ENCODE measurements at places on chromosomes 12 and 14.
A peak's percentile ranks its signal among the peaks of the same experiment; 100 is the strongest.

DNA sequence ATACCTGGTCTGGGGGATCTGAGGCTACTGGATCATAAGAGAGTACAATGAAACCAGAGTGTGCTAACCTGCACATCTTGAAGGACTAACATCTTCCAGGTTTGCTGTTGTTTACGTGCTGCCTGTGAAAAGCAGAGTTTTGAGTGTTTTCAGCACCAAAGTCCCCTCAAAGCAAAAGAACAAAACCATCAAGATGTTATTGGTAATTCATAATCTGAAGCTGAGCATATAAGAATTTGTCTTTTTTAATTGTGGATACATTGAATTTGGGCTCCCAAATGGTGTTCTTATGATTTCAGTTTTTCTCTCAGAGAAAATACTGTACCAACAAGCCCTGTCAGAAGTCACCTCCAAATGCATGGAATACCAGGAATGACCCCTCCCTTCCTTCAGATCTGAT, 110.2 kb downstream of the BTG1 start:
- no peak for DNase-seq

GRCh38 chr12:4506870-4507269, 31.8 kb upstream of the RAD51AP1 start:
- peak; percentile 73 for DNase-seq

- no peak for DNase-seq
Measured at GRCh38 chr14:57245941-57246340, 22.8 kb downstream of the EXOC5 start.

DNA sequence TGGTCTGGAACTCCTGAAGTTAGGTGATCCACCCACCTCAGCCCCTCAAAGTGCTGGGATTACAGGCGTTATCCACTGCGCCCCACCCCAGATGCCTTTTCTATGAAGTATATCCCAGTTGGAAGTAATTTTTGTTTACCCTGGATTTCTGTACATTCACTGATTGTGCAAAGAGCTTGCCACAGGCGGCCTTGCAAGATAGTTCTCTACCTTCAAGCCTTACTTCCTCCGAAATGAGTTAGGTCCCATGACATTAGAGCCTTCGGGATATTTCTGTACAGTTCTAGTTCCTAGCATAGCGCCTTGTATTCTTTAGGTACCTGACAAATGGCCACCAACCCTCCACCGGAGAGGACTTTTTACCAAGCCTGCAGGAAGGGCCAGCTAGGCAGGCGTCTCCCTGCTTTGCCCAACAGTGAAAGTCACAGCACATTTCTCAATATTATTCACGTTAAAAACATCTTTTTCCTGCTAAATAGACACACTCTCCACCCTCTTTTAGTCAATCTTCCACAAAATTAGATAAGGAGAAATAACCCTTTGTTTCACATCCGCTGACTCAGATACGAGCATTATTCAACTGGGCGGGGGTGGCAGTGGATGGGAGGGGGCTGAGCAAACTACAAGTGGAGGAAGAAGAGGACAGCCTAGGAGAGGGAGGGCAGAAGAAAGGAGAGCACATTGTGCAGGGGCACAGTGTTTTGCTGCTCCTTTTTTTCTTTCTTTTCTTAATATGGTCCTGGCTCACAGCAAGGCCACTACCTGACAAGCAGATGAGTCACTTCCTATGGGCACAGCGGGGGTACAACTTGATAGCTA, 40.0 kb upstream of the CAPRIN2 start:
- DNase-seq: no peak

GRCh38 chr12:124381456-124382296, 86.8 kb downstream of the RFLNA start:
- DNase-seq: no peak

GRCh38 chr14:105392131-105393090, 5.9 kb upstream of the TEX22 start:
- no peak for DNase-seq

- DNase-seq: no peak
Measured at GRCh38 chr12:62533087-62533754, 66.6 kb downstream of the MON2 start.

DNA sequence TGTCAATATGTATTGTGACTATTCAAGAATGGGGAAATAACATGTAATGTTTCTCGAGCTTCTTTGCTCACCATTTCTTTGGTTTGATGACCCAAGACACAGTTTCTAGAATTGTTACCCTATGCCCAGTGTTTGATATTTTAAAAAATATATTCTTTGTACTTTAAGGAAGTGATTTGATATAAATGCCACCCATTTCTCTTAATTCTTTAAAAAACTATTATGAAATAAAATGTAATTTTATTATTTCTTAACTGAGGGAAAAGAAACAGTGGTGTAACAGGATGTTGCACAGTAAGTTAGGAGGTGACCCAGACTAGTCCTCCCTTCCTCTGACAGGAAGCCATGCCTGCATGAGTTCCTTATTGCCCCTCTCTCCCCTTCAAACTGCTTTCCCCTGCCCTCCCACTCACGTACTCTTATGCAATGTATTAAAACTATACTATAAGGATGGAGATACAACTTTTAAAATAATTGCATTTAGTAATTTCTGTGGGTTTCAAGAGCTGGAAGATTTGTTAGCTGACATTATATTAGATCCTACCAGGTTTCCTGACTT, 279.4 kb downstream of the TMTC2 start:
- DNase-seq: no peak

- no peak for DNase-seq
Measured at GRCh38 chr12:30694412-30695198, 1.1 kb downstream of the IPO8 start.

DNA sequence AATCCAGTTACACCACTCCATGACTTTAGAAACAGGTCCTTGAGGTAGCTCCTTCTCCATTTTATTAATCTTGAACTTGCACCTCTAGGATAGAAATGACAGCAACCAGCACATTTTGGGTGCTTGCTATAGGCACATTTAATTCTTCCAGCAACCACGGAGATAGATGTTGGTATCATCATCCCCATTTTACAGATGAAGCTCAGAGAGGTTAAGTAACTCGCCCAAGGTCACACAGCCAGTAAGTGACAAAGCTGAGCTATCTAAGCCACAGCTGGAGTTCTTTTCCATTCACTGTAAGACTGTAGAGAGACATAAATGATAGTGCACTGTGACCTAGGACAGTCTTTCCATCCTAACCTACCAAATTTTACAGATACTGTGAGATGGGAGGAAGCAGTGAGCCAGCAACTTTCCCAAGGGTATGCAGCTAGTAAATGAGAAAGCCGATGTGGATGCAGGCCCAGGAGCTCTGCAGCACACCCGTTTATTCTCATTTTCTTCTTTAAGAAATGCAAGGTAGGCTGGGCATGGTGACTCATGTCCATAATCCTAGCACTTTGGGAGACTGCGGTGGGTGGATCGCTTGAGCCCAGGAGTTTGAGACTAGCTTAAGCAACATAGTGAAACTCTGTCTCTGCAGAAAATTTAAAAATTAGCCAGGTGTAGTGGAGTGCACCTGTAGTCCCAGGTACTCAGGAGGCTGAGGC, 103.2 kb downstream of the TBX5 start:
- no peak for DNase-seq

DNA sequence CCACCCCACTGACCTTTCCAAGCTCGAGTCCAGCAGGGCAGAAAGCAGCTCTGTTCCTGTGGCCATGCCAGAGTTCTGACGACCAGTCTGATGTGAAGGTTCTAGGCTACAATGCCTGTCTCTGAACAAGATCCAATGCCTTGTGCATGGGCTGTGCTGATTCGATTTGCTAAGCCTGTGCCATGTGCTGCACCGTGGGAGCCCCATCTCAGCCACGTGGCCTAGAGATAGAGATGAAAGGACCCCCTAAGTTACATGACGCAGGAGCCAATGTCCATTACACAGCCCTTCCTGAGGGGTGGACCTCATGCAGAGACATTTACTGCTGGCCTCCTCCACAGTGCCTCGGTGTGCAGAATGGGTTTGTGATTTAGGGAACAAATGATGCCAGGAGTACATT, 256.0 kb downstream of the SLC15A4 start:
- no peak for DNase-seq

- no peak for DNase-seq
Measured at GRCh38 chr12:75960086-75960910, 71.3 kb downstream of the PHLDA1 start.

GRCh38 chr14:81433378-81433777, 33.3 kb upstream of the STON2 start:
- no peak for DNase-seq

- no peak for DNase-seq
Measured at GRCh38 chr12:69509904-69510827, 40.0 kb downstream of the FRS2 start.

- no peak for DNase-seq
Measured at GRCh38 chr14:54147282-54147681, 190.7 kb upstream of the BMP4 start.

GRCh38 chr12:87304406-87304805, 724.8 kb downstream of the C12orf50 start:
- no peak for DNase-seq

DNA sequence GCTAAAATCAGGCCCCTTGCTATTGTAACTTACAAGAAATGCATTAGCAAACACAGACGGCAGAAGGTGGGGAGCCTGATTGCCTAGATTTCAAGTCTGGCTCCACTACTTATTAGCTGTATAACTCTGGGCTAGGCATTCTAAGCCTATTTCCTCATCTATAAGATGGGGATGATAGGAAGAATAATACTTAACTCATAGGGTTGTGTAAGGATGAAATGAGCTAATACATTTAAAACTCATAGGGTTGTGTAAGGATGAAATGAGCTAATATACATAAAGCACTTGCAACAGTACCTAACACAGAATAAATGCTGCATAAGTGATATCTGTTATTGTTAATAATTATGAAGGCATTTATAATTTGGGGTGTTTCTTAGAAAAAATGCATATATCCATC, 60.1 kb upstream of the DIO2 start:
- no peak for DNase-seq

DNA sequence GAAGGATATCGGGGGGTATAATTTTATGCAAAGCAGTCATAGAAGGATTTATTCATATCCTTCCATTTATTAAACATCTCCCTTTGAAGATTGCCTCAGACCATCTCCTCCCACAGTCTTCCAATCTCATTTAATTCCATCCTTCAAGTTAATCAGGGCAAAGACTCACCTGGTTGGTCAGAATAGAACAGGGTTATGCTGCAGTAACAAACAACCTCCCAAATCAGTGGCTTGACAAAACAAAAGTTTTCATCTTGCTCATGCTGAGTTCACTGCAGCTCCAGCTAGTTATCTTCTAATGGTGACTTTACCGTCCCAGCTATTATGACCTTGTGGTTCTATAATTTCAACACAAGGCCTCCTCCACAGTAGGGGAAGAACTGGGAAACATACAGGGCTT, 48.8 kb upstream of the MTERF2 start:
- no peak for DNase-seq

DNA sequence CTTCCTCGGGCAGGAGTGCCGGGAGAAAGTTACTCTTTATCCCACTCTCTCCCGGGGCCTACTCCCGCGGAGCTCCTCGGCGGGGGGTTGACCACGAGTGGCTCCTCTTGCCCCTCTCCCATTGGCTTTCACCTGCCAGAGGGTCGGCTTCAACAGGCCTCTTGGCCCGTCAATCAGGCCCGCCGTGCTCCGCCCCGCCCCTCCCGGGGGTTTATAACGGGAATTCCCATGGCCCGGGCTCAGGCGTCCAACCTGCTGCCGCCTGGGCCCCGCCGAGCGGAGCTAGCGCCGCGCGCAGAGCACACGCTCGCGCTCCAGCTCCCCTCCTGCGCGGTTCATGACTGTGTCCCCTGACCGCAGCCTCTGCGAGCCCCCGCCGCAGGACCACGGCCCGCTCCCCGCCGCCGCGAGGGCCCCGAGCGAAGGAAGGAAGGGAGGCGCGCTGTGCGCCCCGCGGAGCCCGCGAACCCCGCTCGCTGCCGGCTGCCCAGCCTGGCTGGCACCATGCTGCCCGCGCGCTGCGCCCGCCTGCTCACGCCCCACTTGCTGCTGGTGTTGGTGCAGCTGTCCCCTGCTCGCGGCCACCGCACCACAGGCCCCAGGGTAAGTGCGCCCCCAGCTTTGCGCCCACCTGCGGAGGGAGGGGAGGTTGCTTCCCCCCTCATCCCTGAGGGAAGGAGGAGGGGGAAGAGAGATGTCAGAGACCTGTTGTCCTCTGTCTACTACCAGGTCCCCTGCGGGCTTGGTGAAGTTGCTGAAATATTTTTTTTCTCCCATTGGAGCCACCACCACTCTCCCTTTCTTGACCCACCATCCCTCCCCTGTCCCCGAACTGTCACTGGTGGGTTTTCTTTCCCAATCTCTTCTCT, at the start of gene SMOC1:
TSS of gene SMOC1 (plus strand) at position 242 of the 869 bp plus-strand sequence. CDS start at position 505, 263 bp downstream.
- no peak for DNase-seq

- DNase-seq: no peak
Measured at GRCh38 chr14:79465651-79466050, 745.7 kb downstream of the DIO2 start.

DNA sequence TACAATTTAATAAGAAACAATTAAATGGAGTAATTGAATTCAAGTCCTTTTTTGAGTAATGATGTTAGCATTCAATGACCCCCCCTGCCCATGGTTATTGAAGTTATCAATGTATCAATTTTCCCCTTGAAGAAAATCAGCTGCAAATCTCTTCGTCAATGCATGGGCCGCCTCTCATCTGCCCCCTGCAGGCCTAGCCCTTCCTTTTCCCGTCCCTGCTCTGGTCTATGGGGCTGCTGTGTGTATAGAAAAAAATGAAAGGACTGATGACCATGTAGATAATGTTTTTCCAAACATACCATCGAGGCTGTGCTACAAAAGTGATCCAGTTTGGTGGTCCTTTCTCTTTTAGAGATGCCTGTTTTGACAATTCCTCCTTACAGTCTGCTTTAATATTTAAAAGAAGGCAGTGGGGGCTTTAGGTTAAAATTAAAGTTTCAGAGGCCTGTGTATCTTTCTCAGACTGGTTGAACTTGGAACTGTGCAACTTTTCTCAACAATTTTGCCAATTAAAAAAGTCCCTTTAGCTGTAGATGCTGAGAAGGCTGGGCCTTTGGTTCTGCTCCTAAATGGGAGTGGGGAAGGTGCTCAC, 98.4 kb downstream of the APAF1 start:
- no peak for DNase-seq

GRCh38 chr12:753611-754472, 1.5 kb downstream of the WNK1 start:
- DNase-seq: peak; percentile 41

DNA sequence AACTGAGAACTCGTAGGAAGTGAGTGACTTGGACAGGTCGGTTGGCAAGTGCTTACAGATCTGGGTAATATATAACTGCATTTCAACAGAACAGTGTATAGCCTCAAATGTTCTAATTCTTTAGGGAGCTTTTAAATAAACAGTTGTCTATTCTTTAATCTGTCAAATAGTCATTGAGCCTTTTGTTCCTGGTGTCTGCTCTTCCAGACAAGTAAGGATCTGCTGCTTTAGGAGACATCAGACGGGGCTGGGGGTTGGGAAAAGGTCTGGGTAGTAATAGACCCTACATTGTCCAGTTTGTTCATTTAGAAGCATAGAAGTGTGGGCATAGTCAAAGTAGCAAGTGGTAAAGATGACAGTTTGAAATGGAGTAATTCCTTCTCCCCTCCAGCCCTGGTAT, 2.0 kb downstream of the PTPN11 start:
- DNase-seq: no peak

GRCh38 chr12:130675791-130676190, 40.3 kb downstream of the RIMBP2 start:
- no peak for DNase-seq

GRCh38 chr12:38713294-38713693, 192.1 kb downstream of the CPNE8 start:
- no peak for DNase-seq
